ENCODE measurements at places on chromosomes 6 and 20. TPM values are rescaled to one million over a fixed set of nuclear protein-coding genes. Genes with fewer than 3 reads are reported as not detected.

- H3K4me1 ChIP-seq = peaks cover 46% of the 10 kb centered on the region
- no peak overlapping the region for H3K27ac ChIP-seq
- no peaks in the 10 kb centered on the region for H3K36me3 ChIP-seq
- no peak overlapping the region for H3K4me3 ChIP-seq
- H3K27me3 ChIP-seq = no peaks in the 10 kb centered on the region
- no peak for DNase-seq
These were observed 146.5 kb upstream of the COL21A1 start for GRCh38 chr6:56393615-56394612.

DNA sequence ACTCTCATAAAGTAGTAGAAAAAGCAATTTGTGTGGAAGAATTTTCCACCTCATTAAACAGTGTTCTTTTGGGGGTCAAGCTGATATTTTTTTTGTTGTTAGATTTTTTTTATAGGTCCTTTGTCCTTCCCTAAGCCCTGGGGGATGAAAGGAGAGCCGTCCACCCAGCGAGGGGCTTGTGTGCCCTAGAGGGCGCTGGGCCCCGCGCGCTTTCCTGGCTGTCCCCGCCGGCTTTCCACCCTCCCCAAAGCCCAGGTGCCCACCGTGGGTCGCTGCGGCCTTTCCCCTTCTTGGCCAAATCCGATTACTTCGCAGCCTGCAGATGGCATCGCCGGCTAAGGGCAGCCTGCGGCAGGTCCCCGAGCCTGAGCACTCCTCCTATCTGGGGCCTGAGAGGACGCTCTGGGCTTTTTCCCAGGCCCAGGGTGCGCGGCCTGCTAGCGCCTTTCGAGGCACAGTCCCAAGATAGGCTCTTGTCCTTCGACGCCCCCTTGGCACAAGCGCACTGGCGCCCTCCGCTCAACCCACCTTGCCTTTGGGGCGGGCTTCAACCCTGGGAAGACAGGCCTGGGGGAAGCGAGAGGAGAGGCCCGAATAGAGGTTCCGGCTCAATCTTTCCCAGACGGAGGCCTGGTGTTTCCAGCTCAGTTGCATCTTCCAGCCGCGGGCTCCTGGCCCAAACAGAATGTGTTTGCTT lies 33.6 kb downstream of the TFAP2A start:
- H3K27ac ChIP-seq = no peak overlapping the region
- H3K27me3 ChIP-seq = peaks cover 17% of the 10 kb centered on the region
- H3K36me3 ChIP-seq = no peaks in the 10 kb centered on the region
- no peak overlapping the region for H3K4me3 ChIP-seq
- DNase-seq = no peak
- peaks cover 9% of the 10 kb centered on the region for H3K4me1 ChIP-seq

- H3K4me3 ChIP-seq = no peak overlapping the region
- no peak overlapping the region for H3K27ac ChIP-seq
- peaks cover 16% of the 10 kb centered on the region for H3K4me1 ChIP-seq
- no peak for DNase-seq
- no peaks in the 10 kb centered on the region for H3K27me3 ChIP-seq
- H3K36me3 ChIP-seq = no peaks in the 10 kb centered on the region
These were observed 404.2 kb upstream of the CITED2 start for GRCh38 chr6:139778688-139779087.

GRCh38 chr6:71460933-71461332 lies 172.3 kb downstream of the OGFRL1 start:
- no peak for DNase-seq
- no peaks in the 10 kb centered on the region for H3K4me1 ChIP-seq
- H3K4me3 ChIP-seq = no peak overlapping the region
- H3K27ac ChIP-seq = no peak overlapping the region

- H3K27me3 ChIP-seq = 0 out of 3 replicates have a peak, but pooled peaks cover 3% of the 10 kb centered on the region
- no peak for DNase-seq
- no peak overlapping the region for H3K4me3 ChIP-seq
These were observed 133.7 kb downstream of the EDN1 start for GRCh38 chr6:12423832-12424231.

DNA sequence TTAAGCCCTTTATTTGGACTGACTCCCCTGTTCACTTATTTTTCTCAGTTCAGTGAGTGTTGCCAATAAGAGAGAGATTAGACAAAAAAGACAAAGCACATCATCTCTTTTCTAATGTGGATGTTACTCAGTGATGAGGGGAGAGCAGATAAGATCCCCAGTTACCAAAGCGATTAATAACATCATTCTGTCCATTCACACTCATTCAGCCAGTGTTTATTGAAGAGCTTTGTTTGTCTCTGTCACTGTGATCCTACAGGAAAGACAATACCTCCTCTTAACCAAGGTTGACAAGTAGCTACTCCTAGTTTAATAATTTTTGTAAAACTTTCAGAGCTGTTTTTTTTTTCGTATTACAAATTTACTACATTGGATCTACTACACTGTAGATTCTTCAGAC lies 163.0 kb downstream of the EYA4 start:
- H3K4me3 ChIP-seq = no peak overlapping the region
- no peaks in the 10 kb centered on the region for H3K27me3 ChIP-seq
- no peaks in the 10 kb centered on the region for H3K36me3 ChIP-seq
- DNase-seq = no peak
- no peaks in the 10 kb centered on the region for H3K4me1 ChIP-seq

GRCh38 chr6:135664527-135664926 lies 167.0 kb upstream of the AHI1 start:
- H3K4me1 ChIP-seq = no peaks in the 10 kb centered on the region
- no peak overlapping the region for H3K27ac ChIP-seq
- no peaks in the 10 kb centered on the region for H3K27me3 ChIP-seq
- no peak overlapping the region for H3K4me3 ChIP-seq

- peak overlapping the region; percentile 60 for H3K27ac ChIP-seq
- peak overlapping the region; percentile 69 for H3K4me3 ChIP-seq
- peaks cover 1% of the 10 kb centered on the region for H3K27me3 ChIP-seq
- H3K36me3 ChIP-seq = no peaks in the 10 kb centered on the region
- H3K4me1 ChIP-seq = peaks cover 51% of the 10 kb centered on the region
These were observed 826 bp upstream of the PYGB start for GRCh38 chr20:25247000-25247517.

DNA sequence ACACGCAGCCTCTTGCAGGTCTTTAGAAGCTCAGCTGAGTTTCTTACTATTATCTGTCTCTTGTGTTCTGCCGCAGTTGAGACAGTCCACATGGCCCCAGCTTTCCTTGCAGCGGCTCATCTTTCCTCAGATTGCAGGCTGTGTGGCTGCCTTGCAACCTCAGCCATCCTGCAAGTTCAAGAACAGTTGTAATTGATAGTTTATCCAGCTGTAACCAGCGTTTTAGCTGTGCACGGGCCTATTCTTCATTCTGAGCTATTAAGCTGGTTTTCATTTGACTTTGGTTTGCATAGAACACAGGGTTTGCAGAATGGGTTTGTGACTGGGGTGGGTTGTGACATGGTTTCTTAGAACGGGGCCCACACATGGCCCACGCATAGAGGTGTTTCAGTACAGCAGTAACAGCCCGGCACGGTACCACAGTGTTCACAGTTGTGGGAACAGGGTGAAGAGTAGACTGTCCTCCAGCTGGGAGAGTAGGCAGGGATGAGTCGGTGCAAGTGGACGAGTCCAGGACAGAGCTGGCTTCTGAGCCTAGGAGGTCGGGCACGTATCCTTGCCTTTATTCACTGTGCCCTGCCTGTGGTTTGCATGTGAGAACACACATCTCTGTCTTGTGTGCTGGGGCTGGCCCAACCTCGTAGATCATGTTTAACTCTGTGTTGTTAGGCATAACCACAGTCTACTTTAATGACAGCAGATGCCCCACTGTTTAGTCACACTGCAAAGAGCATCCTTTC lies 89.2 kb downstream of the RPP40 start:
- no peaks in the 10 kb centered on the region for H3K27me3 ChIP-seq
- no peak for DNase-seq
- H3K36me3 ChIP-seq = 0 out of 2 replicates have a peak, but pooled peaks cover 2% of the 10 kb centered on the region
- H3K27ac ChIP-seq = no peak overlapping the region
- H3K4me1 ChIP-seq = 0 out of 2 replicates have a peak, but pooled peaks cover 4% of the 10 kb centered on the region

GRCh38 chr6:151690768-151691562 lies 116.5 kb upstream of the ESR1 start:
- DNase-seq = no peak
- no peak overlapping the region for H3K27ac ChIP-seq
- H3K36me3 ChIP-seq = no peaks in the 10 kb centered on the region
- no peak overlapping the region for H3K4me3 ChIP-seq

GRCh38 chr20:38304845-38305447 lies 990 bp downstream of the BPI start:
- peak; percentile 31 for DNase-seq
- H3K4me1 ChIP-seq = no peaks in the 10 kb centered on the region
- no peaks in the 10 kb centered on the region for H3K36me3 ChIP-seq
- H3K4me3 ChIP-seq = no peak overlapping the region
- H3K27me3 ChIP-seq = peaks cover 28% of the 10 kb centered on the region

DNA sequence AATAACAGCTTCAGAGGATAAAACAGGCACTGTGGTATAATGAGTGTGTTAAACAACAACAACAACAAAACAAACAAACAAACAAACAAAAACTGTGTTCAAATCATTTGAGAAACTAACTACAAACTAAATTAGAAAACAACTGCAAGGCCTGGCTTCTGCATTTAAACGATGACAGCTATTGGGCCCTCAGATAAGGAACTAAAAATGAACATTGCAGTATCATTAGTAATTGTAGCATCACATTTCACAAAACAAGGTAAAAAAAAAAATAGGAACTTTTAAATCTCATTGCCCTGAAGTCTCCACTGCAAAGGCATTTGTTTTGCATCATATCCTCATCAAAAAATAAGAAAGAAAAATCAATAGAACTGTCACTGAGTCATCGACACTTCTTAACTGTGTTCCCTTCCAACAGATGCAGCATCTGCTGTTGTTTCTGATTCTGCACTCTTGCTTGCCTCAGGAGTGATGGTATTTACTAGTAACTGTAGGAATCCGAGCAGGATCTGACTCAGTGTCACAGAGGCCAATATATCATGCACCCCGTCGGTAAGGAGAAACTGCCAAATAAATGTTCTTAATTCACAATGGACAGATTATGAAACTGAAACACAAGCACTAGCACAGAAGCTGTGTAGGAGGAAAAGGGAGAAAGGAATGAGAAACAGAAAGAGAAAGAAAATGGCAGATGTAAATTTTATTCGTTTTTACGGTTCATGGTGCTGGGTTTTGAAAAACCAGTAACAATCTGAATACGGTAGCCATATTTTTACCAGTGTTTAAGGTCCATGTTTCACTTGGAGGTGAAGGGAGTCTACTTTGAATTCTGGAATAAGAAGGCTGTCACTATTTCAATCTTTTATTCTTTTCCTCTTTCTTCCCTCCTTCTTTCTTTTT lies 365.7 kb upstream of the EPHA7 start:
- H3K27ac ChIP-seq = no peak overlapping the region
- no peaks in the 10 kb centered on the region for H3K27me3 ChIP-seq
- H3K4me1 ChIP-seq = no peaks in the 10 kb centered on the region
- H3K4me3 ChIP-seq = no peak overlapping the region

The TENT5A gene
- total RNA-seq = 15.4 TPM

The TINAG gene
- not detected for total RNA-seq

DNA sequence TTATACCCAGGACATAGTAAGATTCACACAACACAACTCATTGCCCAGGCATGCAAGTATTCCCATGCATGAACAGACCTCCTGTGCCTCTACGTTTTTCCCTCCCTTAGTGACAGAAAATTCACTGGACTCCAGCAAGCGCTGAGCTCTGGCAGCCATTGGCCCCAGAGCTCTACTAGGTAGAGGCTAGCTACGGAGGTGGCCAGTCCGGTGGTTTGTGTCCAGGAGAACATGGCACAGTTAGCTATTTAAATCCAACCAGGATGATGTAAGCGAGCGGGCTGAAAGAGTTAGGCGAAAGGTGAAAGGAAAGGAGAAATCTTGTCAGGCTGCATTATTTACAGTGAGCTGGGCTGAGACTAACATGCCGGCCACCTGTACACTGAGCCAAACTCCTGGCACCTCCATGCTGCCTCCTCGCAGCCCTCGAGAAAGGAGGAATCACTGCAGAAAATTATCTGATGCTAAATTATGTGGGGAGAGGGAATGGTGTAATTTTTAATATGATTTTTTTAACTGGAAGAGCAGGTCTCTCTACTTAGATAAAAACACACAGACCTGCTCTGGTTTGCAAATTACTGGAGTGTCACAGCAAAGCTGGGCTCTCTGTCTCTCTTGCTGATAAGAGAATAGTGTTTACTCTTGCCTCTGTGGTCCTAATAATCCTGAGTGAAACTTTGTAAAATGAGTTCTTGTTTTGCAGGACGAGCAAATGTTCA lies 50.1 kb upstream of the ARMC2 start:
- DNase-seq = no peak
- no peaks in the 10 kb centered on the region for H3K36me3 ChIP-seq
- peaks cover 74% of the 10 kb centered on the region for H3K4me1 ChIP-seq
- H3K4me3 ChIP-seq = peak overlapping the region; percentile 39
- H3K27ac ChIP-seq = no peak overlapping the region

- DNase-seq = no peak
- H3K4me1 ChIP-seq = no peaks in the 10 kb centered on the region
- H3K27me3 ChIP-seq = no peaks in the 10 kb centered on the region
These were observed 119.2 kb downstream of the KCNQ5 start for GRCh38 chr6:72741083-72741482.

The UNC93A gene
- 8.3 TPM for total RNA-seq

GRCh38 chr20:57622579-57623381 lies 2.6 kb upstream of the ZBP1 start:
- no peak overlapping the region for H3K4me3 ChIP-seq
- peaks cover 2% of the 10 kb centered on the region for H3K27me3 ChIP-seq
- peak; percentile 41 for DNase-seq
- H3K27ac ChIP-seq = no peak overlapping the region
- H3K4me1 ChIP-seq = no peaks in the 10 kb centered on the region

The FKBP1C gene
- 0.53 TPM for total RNA-seq

The KIZ gene
- total RNA-seq = 46.3 TPM

GRCh38 chr6:159440349-159440748 lies 252.7 kb downstream of the SOD2 start:
- no peaks in the 10 kb centered on the region for H3K4me1 ChIP-seq
- H3K36me3 ChIP-seq = no peaks in the 10 kb centered on the region
- H3K4me3 ChIP-seq = no peak overlapping the region
- no peak for DNase-seq
- no peak overlapping the region for H3K27ac ChIP-seq

- no peaks in the 10 kb centered on the region for H3K4me1 ChIP-seq
- peak; percentile 10 for DNase-seq
- no peak overlapping the region for H3K4me3 ChIP-seq
- no peaks in the 10 kb centered on the region for H3K36me3 ChIP-seq
These were observed 3.0 kb upstream of the MAS1 start for GRCh38 chr6:159887761-159888160.

GRCh38 chr6:25645916-25646315 lies 6.1 kb upstream of the SCGN start:
- peaks cover 63% of the 10 kb centered on the region for H3K4me1 ChIP-seq
- no peaks in the 10 kb centered on the region for H3K36me3 ChIP-seq
- H3K4me3 ChIP-seq = no peak overlapping the region
- no peaks in the 10 kb centered on the region for H3K27me3 ChIP-seq
- no peak overlapping the region for H3K27ac ChIP-seq

The LHFPL5 gene
- not detected for total RNA-seq

GRCh38 chr20:63330940-63331339 lies 30.2 kb downstream of the CHRNA4 start:
- no peak for DNase-seq
- H3K4me3 ChIP-seq = no peak overlapping the region
- H3K36me3 ChIP-seq = no peaks in the 10 kb centered on the region
- no peak overlapping the region for H3K27ac ChIP-seq
